Stimulated activated CD4-positive, alpha-beta T cell treated with anti-CD3 and anti-CD28 coated beads, TNF-alpha, amount 100 ng/mL, for 24 hours (primary cell): ENCODE measurements at places on chromosomes 6 and 20.
A peak's percentile ranks its signal among the peaks of the same experiment; 100 is the strongest.

GRCh38 chr6:80329496-80329895 lies 223.0 kb downstream of the BCKDHB start:
- no peak for DNase-seq

GRCh38 chr20:24960861-24961260 lies 11.8 kb downstream of the CST7 start:
- DNase-seq: no peak

- DNase-seq: no peak
These were observed 4.6 kb downstream of the RAET1G start for GRCh38 chr6:149918151-149918905.

- DNase-seq: peak; percentile 19
These were observed 16.2 kb downstream of the L3MBTL3 start for GRCh38 chr6:130034378-130035146.

DNA sequence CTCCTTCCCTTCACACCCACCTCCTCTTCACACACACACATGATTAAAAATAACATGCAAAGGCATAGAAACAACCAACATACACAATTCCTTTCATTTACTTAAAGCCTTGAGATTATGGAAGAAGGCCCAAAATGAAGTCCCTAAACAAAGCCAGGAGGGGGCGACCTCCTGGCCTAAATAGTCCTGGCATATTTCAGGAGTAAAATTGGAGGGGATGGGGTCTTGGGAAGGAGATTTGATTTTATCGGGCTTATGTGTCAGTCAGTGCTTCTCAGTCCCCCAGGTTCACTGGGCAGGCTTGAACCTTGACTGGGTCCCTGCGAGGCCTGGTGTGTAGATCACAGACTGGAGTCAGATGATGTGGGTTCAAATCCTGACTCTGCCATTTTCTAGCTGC lies 266.4 kb downstream of the SAMD5 start:
- DNase-seq: no peak
